ENCODE measurements at places on chromosomes 6 and 20.

DNA sequence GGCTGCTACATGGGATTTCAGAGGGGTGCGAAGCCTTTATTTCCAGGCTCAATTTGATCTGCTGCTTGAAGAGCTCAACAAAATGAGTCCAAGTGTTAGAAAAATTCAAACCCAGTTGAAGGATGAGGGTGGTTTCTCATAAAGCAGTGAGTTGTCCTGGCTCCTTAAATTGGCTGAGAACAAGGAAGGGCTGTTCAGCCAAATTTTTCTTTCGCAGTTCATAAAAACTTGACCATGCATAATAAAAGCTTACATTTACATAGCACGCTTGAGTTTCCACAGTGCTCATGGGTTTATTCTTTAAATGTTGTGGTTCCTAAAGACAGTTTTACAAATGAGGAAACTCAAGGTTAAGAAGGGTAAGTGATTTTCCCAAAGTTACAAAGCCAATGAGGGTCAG, 174.4 kb upstream of the FOXA2 start:
- DNase-seq = no peak

- no peak for DNase-seq
Observed at GRCh38 chr20:63072991-63073737, 66.4 kb upstream of the BHLHE23 start.

- DNase-seq = no peak
Observed at GRCh38 chr6:34027445-34027936, 118.4 kb downstream of the GRM4 start.

DNA sequence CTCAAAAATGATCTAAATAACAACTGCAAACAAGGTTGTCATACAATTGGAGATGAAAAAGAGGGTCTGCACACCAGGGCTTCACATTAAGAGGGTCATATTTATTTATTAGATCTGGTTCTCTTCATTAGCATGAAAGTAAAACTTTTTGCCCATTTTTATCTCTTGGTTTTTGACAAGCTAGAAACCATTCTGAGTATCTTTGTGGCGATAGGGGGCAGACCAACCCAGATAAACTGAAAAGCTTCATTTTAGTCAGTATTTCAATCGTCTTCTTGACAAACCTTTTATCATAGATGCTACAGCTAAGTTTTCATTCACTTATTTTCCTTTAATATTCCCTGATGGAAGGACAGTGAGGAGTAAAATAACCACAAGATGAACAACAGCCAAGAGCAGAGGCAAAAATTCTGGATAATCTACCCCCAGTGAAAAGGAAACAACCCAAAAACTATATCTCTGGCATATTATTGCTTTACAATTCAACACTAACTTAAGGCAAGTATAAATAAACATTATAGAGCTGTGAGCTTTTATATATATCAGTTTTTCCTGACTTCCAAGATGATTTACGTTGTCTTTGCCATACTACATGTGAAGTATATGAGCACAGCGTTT, 45.2 kb downstream of the THEMIS start:
- DNase-seq = no peak

DNA sequence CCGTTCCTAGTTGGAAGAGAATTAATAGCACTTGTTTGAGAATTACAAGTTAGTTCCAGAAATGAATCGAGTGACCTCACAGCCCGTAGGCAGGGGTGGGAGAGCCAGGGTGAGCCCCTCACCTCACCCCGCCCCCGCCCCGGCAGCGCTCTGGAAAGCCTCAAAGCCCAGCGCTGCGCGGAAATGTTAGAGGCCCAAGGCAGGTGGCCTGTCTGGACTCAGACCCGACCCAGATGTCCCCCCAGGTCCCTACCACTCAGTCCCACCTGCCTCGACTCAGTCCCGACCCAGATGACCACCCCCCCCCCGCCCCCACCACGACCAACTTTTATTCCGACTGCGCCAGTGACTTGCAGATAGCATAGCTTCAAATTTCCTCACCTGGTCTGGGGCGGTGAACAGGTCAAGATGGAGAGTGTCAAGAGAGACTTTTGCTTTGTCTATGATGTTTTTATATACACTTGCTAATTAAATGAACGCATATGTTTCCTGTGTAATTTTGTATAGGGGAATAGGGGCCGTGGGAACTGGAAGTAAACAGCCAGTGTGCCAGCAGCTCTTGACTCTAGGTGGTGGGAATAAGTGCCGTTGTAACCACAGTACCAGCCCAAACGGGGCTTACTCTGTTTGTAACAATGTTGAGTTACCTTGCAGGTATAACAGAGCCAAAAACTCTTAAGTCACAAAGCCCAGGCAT, 1.2 kb upstream of the PXDC1 start:
- DNase-seq = no peak

- no peak for DNase-seq
Observed at GRCh38 chr20:45358282-45359068, 4.5 kb upstream of the SYS1 start.

GRCh38 chr6:87807475-87807874, 105.4 kb upstream of the AKIRIN2 start:
- DNase-seq = no peak

- no peak for DNase-seq
Observed at GRCh38 chr6:24545691-24546090, 50.9 kb downstream of the ALDH5A1 start.

GRCh38 chr20:32611286-32611685, 26.2 kb upstream of the NOL4L start:
- DNase-seq = no peak

DNA sequence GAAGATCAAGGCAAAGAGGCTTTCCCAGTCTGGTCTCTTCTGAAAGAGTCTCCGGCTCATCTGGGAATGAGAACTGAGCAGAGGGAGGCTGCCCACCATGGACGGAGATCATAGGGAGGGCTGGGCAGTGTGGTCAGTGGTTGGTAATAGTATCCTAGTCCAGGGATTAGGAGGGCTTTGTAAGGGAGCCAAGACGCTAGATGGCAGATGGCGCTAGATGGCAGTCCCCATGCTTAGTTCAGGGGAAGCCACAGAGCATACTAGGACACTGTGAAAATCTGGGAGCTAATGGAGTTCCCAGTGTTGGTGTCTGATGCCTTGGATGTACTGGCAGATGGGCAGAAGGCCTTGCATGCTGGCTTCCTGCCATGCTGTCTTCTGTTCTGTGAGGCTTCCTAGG, 21.7 kb upstream of the DAAM2 start:
- DNase-seq = no peak

GRCh38 chr6:150175586-150176151, 32.8 kb downstream of the PPP1R14C start:
- no peak for DNase-seq

DNA sequence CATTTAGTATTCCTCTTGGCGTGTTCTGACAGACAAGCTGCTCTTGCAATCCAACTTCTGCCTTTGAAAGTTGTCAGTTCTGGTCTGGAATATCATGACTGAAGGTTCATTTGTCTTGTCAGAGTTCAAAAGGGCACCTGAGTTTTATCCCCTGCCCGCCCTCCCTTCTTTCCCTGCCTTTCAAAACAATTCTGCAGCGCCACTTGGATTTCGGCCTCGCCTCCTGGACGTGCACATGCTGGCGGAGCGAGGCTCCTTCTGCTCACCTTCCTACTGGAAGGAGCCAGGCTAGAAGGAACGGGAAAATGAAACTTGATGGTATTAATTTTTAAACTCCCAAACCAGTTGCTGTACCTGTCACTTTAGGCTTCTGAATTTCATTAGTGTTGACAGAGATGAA, 55.7 kb upstream of the HDGFL1 start:
- no peak for DNase-seq

DNA sequence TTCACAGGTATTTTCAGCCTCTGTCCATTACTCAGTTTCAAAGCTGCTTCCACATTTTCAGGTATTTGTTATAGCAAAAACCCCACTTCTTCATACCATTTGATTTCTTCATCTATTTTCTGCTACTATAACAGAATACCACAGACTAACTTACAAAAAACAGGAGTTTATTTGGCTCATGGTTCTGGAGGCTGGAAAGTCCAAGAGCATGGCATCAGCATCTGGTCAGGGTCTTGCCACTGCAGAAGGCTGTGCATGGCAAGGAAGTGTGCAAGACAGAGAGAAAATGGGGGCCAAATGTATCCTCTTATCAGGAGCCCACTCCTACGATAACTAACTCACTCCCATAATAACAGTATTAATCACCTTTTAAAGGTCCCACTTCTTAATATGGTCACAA, 82.8 kb upstream of the FOXA2 start:
- DNase-seq = no peak

- no peak for DNase-seq
Observed at GRCh38 chr6:158698931-158699330, 49.1 kb downstream of the SYTL3 start.

GRCh38 chr6:117326396-117326795, 61.0 kb downstream of the VGLL2 start:
- DNase-seq = no peak

Measured in cortex of kidney (tissue), 1 donor.